ENCODE measurements at places on chromosomes 11 and 22. TPM values are rescaled to one million over a fixed set of nuclear protein-coding genes. Genes with fewer than 3 reads are reported as not detected.

DNA sequence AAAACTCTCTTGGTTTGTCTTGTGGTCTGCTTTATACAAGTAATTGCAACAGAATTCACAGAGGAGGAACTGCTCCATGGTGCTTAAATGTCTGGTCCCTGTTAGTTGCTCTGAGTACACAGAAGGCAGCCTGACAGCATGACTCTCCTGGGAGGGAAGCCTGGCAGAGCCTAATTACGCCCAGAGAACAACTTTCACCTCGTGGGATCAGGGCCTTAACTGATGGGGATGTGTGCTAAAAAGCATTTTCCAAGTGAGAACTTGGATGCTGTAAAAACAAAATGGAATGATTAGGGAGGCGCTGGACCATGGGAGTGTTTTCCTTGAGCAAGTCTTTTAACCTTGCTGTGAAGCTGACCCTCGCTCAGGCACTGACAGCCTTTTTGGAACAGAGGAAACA, 154.0 kb upstream of the TENM4 start:
- DNase-seq: no peak
- H3K4me3 ChIP-seq: no peak overlapping the region
- H3K27me3 ChIP-seq: no peaks in the 10 kb centered on the region
- H3K4me1 ChIP-seq: no peaks in the 10 kb centered on the region

- no peak for DNase-seq
- no peaks in the 10 kb centered on the region for H3K36me3 ChIP-seq
- no peak overlapping the region for H3K27ac ChIP-seq
- H3K27me3 ChIP-seq: no peaks in the 10 kb centered on the region
- no peak overlapping the region for H3K4me3 ChIP-seq
- no peaks in the 10 kb centered on the region for H3K4me1 ChIP-seq
These were observed 7.8 kb upstream of the BMAL1 start for GRCh38 chr11:13269775-13270174.

- H3K27ac ChIP-seq: peak overlapping the region; percentile 63
- no peaks in the 10 kb centered on the region for H3K36me3 ChIP-seq
- no peak overlapping the region for H3K4me3 ChIP-seq
- DNase-seq: no peak
These were observed 23.6 kb downstream of the FBLN1 start for GRCh38 chr22:45526281-45526680.

DNA sequence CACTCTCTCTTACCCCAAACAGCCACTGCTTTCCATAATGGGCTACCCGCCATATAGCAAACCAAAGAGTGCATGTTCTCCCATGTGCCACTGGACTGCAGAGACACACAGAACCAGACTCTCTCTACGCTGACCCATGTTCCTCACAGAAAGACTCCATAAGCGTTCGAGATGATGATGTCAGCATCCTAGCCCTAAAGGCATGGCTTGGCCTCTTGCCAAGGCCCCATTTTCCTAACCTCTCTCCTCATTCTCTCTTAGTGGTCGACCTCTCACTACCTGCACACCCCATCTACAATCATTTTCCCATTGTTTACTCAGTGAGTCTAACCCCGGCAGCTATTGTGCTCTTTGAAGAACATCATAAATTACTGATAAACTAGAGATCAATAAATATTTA, 4.9 kb downstream of the NDUFC2 start:
- H3K4me1 ChIP-seq: peaks cover 3% of the 10 kb centered on the region
- H3K36me3 ChIP-seq: no peaks in the 10 kb centered on the region
- no peak overlapping the region for H3K4me3 ChIP-seq
- H3K27ac ChIP-seq: no peak overlapping the region
- DNase-seq: no peak
- H3K27me3 ChIP-seq: no peaks in the 10 kb centered on the region

DNA sequence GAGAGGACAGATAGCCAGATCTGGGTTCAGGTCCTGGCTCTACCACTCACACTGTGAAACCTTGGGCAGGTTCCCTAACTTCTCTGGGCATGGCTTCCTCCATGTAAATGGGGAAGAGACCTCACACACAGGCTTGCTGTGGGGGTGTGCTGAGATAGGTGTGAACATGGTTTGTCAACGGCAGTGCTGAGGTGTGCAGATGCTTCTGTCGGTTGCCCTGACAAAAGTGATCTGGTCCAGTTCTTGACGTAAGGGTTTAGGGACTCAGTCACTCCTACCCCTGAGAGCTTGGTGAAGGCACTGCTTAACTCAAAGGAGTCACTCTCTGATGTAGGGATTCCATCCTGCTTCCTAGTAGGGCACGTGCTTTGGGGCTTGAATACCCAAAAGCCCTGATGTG, 2.0 kb downstream of the C1QTNF4 start:
- no peaks in the 10 kb centered on the region for H3K36me3 ChIP-seq
- no peaks in the 10 kb centered on the region for H3K27me3 ChIP-seq
- H3K4me1 ChIP-seq: no peaks in the 10 kb centered on the region
- DNase-seq: no peak
- no peak overlapping the region for H3K4me3 ChIP-seq

DNA sequence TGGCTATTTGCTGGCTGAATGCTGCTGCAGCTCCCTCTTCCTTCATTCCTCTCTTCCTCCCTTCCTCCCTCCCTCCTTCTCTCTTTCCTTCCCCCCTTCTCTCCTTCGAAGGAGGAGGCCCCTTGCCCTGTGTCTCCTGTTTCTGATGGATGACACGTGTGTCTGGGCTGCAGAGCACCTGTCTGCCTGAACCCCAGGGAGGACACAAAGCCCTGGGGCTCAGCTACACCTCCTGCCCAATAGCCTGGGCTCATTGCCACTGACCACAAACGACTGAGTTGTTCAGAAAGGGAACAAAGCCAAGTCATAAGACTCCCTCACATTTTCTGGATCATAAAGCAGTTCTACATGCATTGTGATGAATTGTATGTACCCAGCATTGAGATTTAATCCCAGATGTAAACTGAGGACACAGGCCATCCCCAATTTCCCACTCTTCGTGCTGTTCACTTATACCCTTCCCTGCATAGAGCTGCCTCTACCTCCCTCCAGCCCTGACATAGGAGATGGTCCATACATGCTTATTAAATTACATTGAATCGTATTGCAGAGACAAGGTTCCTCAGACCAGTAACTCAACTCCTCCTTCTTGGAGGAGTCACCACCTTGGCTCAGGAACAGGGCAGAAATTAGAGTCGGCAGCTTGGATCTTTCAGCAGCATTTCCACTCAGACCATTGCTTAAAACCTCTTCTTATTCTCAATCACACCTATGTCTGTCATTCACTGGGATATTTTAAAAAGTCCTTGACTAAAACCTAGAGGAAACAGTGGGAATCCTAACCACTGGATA, 1.2 kb downstream of the CSRP3 start:
- DNase-seq: no peak
- no peak overlapping the region for H3K4me3 ChIP-seq
- no peaks in the 10 kb centered on the region for H3K27me3 ChIP-seq

DNA sequence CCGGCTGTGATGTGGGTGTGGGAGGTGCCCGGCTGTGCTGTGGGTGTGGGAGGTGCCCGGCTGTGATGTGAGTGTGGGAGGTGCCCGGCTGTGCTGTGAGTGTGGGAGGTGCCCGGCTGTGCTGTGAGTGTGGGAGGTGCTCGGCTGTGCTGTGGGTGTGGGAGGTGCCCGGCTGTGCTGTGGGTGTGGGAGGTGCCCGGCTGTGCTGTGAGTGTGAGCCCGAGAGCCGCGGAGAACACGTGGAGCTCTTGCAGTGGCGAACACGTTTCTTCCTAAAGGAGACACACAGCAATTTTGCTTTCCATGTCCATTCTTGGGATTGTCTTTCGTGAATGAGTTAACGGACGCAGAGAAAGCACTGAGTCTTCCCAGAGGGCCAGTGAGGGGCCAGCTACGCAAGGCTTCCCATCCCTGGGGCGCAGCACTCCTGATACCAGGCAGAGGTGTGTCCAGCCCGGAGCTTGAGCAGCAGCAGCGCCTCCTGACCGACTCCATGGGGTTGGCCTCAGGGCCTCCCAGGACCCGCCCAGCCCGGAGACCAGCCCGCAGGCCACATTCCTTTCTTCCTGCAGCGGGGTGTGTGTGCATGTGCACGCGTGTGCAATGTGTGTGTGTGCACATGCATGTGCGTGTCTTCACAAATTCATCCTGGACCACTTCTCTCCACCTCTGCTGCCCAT, 245.0 kb upstream of the B3GAT1 start:
- H3K4me3 ChIP-seq: no peak overlapping the region
- no peaks in the 10 kb centered on the region for H3K4me1 ChIP-seq
- no peak overlapping the region for H3K27ac ChIP-seq
- no peak for DNase-seq

- no peaks in the 10 kb centered on the region for H3K4me1 ChIP-seq
- H3K27ac ChIP-seq: no peak overlapping the region
- no peak overlapping the region for H3K4me3 ChIP-seq
- H3K36me3 ChIP-seq: no peaks in the 10 kb centered on the region
- no peak for DNase-seq
These were observed 127.5 kb downstream of the SIK3 start for GRCh38 chr11:116970485-116971292.

Gene CNGA4
- 1.1 TPM for total RNA-seq

Gene TNKS1BP1
- total RNA-seq: 91.8 TPM

Gene CHADL
- 2.3 TPM for total RNA-seq

Gene FERMT3
- total RNA-seq: 94.1 TPM

Gene LAYN
- 18.2 TPM for total RNA-seq

Gene SLN
- not detected for total RNA-seq

Measured in Peyer's patch (tissue), 4 donors.